ENCODE measurements at places on chromosomes 2 and 18. TPM values are rescaled to one million over a fixed set of nuclear protein-coding genes. Genes with fewer than 3 reads are reported as not detected.
A peak's percentile ranks its signal among the peaks of the same experiment; 100 is the strongest.

- no peaks in the 10 kb centered on the region for H3K4me1 ChIP-seq
- no peaks in the 10 kb centered on the region for H3K36me3 ChIP-seq
- no peak overlapping the region for H3K4me3 ChIP-seq
Observed at GRCh38 chr2:205627085-205627484, 55.2 kb upstream of the NRP2 start.

- H3K4me3 ChIP-seq = no peak overlapping the region
- H3K27ac ChIP-seq = no peak overlapping the region
- peaks cover 2% of the 10 kb centered on the region for H3K4me1 ChIP-seq
Observed at GRCh38 chr2:7792031-7792651, 874.9 kb downstream of the RNF144A start.

GRCh38 chr2:43129676-43130547 lies 96.5 kb downstream of the ZFP36L2 start:
- peak overlapping the region; percentile 59 for H3K4me3 ChIP-seq
- peaks cover 93% of the 10 kb centered on the region for H3K4me1 ChIP-seq
- DNase-seq = peak; percentile 40
- H3K27ac ChIP-seq = peak overlapping the region; percentile 100

- no peak for DNase-seq
- H3K4me1 ChIP-seq = peaks cover 8% of the 10 kb centered on the region
- H3K27ac ChIP-seq = no peak overlapping the region
- no peaks in the 10 kb centered on the region for H3K27me3 ChIP-seq
- H3K4me3 ChIP-seq = no peak overlapping the region
Observed at GRCh38 chr2:19887510-19887909, 14.3 kb downstream of the TTC32 start.

DNA sequence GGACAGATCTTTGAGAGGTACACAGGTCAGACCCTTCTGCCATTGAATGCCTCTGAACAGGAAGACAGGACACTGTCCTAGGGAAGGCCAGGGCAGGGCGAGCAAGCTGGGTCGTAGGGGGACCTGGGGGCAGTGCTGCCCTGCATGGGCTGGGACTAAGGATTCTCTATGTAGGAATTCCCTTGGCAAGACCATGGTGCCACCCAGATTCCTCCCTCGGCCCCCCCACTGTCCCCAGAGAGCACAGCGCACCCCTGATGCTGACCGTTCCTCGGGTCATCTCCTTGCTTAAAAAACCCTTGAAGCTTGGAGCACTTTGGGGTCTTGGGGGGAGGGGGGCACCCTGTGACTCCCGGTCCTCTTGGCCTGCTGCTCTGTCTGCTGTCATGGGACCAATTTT lies 195.1 kb downstream of the SEPTIN10 start:
- H3K27ac ChIP-seq = no peak overlapping the region
- H3K4me3 ChIP-seq = no peak overlapping the region
- no peak for DNase-seq
- no peaks in the 10 kb centered on the region for H3K4me1 ChIP-seq
- H3K36me3 ChIP-seq = no peaks in the 10 kb centered on the region
- H3K27me3 ChIP-seq = peaks cover 2% of the 10 kb centered on the region

- no peaks in the 10 kb centered on the region for H3K36me3 ChIP-seq
- no peak overlapping the region for H3K4me3 ChIP-seq
- no peaks in the 10 kb centered on the region for H3K27me3 ChIP-seq
- H3K4me1 ChIP-seq = no peaks in the 10 kb centered on the region
- no peak overlapping the region for H3K27ac ChIP-seq
Observed at GRCh38 chr2:188889187-188889586, 85.0 kb upstream of the COL3A1 start.

- H3K27me3 ChIP-seq = no peaks in the 10 kb centered on the region
- H3K27ac ChIP-seq = no peak overlapping the region
- DNase-seq = no peak
- no peaks in the 10 kb centered on the region for H3K36me3 ChIP-seq
Observed at GRCh38 chr18:14086458-14087231, 45.6 kb downstream of the ZNF519 start.

DNA sequence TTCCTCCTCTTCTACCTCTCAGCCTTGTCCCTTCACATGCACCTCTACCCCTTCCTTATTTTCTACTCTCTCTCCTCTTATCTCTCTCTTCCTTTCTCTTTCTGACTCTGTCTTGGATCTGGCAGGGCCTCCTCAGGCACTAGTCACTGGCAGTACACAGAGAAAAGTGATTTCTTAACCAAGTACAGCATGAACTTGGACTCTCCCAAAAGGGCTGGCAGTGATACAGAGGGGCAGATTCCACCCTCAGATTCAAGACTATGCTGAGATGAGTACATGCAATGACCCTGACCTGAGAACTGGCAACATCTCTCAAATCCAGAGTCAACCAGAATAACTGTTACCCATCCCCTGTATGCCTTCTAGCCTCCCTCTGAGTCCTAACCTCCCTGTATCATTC lies 4.3 kb downstream of the AOX1 start:
- H3K4me1 ChIP-seq = peaks cover 7% of the 10 kb centered on the region
- no peak for DNase-seq
- H3K36me3 ChIP-seq = no peaks in the 10 kb centered on the region
- H3K4me3 ChIP-seq = no peak overlapping the region

DNA sequence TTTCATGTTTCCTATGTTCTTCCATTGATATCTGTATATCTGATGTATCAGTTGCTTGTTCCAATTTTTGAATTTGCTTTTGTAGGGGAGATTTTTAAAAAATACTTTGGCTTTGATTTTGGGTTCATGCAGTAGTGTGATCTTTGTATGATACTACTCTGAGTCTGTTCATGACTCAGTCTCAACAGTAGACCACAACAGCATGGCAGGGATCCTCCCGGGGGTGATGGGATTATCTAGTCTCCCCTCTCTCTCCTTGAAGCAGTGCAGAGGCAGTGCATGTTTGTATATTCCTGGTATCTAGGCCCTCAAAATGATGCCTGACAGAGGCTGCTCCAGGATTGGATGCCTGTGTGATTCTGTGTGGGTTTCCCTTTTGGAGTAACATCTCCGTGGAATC lies 55.3 kb downstream of the G6PC2 start:
- no peak overlapping the region for H3K4me3 ChIP-seq
- peaks cover 26% of the 10 kb centered on the region for H3K27me3 ChIP-seq
- H3K4me1 ChIP-seq = peaks cover 4% of the 10 kb centered on the region
- H3K36me3 ChIP-seq = no peaks in the 10 kb centered on the region
- H3K27ac ChIP-seq = no peak overlapping the region

DNA sequence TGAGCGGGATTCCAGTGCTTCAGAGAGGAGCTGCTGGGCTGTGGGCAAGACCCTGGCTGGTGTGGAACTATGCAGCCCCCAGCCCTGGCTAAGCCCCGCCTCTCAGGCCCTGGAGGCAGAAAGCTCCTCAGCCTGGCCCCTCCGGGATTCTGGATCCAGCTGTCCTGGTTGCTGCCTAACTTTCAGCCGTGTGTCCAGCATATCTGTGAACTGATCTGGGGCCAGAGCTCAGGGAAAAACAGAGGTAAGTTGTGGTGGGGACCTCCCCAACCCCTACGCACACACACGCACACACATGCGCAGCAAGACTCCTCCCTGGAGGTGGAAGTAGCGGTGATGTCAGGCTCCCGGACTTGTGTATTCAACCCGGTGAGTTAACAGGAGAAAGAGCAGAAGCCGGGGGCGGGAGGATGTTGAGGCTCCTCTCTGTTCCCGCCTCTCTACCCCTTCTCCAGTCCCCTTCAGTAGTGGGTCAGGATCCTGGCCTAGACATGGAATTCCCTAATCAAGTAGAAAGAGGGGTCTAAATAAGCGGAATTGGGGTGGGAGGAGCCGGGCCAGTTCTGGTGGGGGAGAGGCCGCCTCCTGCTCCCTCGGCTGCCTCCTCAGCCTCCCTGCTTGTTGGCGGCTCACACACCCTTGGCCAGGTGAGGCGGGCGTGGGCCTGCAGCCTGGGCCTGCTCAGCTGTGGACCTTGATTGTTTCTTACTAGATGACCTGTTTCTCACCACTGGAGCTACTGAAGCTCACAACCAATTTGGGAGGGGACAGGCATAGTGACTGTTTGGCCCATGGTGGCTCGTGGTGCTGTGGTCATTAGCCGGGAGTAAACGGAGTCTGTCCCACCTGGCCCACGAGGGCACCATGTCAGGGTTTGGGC lies 33.4 kb downstream of the SIX2 start:
- no peaks in the 10 kb centered on the region for H3K4me1 ChIP-seq
- no peak overlapping the region for H3K4me3 ChIP-seq
- no peaks in the 10 kb centered on the region for H3K36me3 ChIP-seq

SLC4A3 gene
- not detected for total RNA-seq

DNA sequence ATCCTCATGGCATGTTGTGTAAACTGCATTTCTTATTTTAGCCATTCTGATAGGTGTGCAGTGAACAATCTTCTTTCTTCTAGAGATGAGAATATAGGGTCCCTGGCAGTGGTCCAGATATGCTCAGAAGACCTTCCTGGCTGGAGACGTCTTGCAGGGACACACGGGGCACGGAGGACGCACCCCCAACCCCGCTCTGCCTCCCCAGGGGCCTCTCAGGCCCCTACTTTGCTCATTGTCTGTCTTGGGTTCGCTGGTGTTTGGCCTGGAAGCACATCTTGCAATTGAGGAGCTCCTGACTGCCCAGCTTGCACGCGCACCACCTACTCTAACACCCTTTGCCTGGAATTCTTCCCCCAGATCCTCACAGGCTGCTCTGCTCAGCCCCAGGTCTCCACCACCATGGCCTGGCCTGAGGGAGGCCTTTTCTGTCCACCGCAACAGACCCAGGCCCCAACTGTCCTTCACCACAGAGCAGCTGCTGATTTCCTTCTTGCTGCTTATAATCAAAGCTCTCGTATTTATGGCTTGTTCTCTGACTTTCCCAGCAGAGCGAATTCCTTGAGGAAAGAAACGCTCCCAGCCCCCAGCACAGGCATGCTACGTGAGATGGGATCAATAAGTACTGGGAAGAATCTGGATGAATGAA lies 295.9 kb upstream of the HDAC4 start:
- no peak overlapping the region for H3K4me3 ChIP-seq
- no peaks in the 10 kb centered on the region for H3K4me1 ChIP-seq
- DNase-seq = no peak
- H3K36me3 ChIP-seq = no peaks in the 10 kb centered on the region
- H3K27ac ChIP-seq = no peak overlapping the region

GRCh38 chr2:64881037-64881492 lies 108.1 kb upstream of the SLC1A4 start:
- no peak overlapping the region for H3K4me3 ChIP-seq
- peaks cover 9% of the 10 kb centered on the region for H3K4me1 ChIP-seq
- no peak for DNase-seq
- H3K36me3 ChIP-seq = no peaks in the 10 kb centered on the region
- H3K27me3 ChIP-seq = peaks cover 12% of the 10 kb centered on the region

- H3K4me1 ChIP-seq = no peaks in the 10 kb centered on the region
- H3K27ac ChIP-seq = no peak overlapping the region
- no peak for DNase-seq
- H3K36me3 ChIP-seq = no peaks in the 10 kb centered on the region
- H3K27me3 ChIP-seq = no peaks in the 10 kb centered on the region
- H3K4me3 ChIP-seq = no peak overlapping the region
Observed at GRCh38 chr18:51137891-51138290, 59.6 kb downstream of the MEX3C start.

- H3K27ac ChIP-seq = peak overlapping the region; percentile 37
- H3K36me3 ChIP-seq = peaks cover 12% of the 10 kb centered on the region
- no peak for DNase-seq
Observed at GRCh38 chr2:230582851-230583283, 129.8 kb upstream of the CAB39 start.

- H3K4me1 ChIP-seq = peaks cover 60% of the 10 kb centered on the region
- H3K36me3 ChIP-seq = peaks cover 69% of the 10 kb centered on the region
- DNase-seq = no peak
- peak overlapping the region; percentile 93 for H3K27ac ChIP-seq
- H3K4me3 ChIP-seq = peak overlapping the region; percentile 95
Observed at GRCh38 chr2:224946895-224947294, 95.4 kb downstream of the DOCK10 start.

ARHGEF33 gene
- 0.08 TPM for total RNA-seq

GRCh38 chr2:160532388-160532787 lies 38.8 kb upstream of the RBMS1 start:
- no peaks in the 10 kb centered on the region for H3K27me3 ChIP-seq
- H3K4me3 ChIP-seq = no peak overlapping the region
- no peaks in the 10 kb centered on the region for H3K36me3 ChIP-seq
- H3K27ac ChIP-seq = no peak overlapping the region
- DNase-seq = no peak
- H3K4me1 ChIP-seq = no peaks in the 10 kb centered on the region

GRCh38 chr2:128783193-128783671 lies 464.6 kb upstream of the HS6ST1 start:
- H3K4me1 ChIP-seq = no peaks in the 10 kb centered on the region
- H3K27ac ChIP-seq = no peak overlapping the region
- H3K36me3 ChIP-seq = no peaks in the 10 kb centered on the region
- DNase-seq = no peak

ACVR2A gene
- total RNA-seq = 1.7 TPM

ESPNL gene
- total RNA-seq = 0.13 TPM

- no peak overlapping the region for H3K4me3 ChIP-seq
- peaks cover 61% of the 10 kb centered on the region for H3K36me3 ChIP-seq
- no peak for DNase-seq
- H3K27ac ChIP-seq = no peak overlapping the region
- H3K27me3 ChIP-seq = no peaks in the 10 kb centered on the region
Observed at GRCh38 chr18:12811191-12811950, 72.7 kb downstream of the PTPN2 start.

DYNAP gene
- not detected for total RNA-seq

DNA sequence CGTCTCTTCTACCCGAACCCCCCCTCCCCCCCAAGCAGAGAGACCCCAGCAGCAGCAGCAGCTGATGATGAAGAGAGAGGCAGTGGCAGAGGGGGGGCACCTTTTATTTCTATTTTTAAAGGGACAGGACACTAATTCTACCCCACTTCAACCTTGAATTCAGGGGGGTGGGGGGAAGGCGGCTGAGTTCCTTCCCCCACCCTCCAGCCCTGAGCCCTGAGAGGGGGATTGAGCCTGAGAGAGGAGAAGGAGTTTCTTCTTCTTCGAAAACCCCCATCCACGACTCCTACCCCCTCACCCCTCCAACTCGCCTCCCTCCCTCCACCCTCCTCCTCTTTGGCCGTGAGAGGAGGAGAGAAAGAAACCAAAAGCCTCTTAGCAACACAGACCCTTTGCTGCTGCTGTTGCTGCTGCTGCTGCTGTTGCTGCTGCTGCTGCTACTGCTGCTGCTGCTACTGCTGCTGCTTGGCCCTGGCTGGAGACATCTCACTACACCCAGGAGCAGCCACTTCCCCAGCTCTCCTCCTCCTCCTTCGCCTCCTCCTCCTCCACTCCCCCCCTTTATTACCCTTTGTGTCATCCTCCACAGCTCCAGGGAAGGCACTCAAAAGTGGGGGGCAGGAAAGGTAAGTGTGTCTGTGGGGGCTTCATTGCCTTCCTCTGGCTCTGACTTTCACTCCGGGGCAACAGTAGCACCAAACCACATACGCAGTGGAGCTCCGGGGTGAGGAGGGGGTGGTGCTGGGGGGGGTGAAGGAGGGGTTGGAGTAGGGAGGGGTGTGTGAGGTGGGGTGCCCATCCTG lies at the start of gene MBD5:
Gene MBD5, plus strand, starts transcription at position 33 of the 803 bp plus-strand sequence.
- H3K4me1 ChIP-seq = peaks cover 47% of the 10 kb centered on the region
- DNase-seq = peak; percentile 74
- peaks cover 6% of the 10 kb centered on the region for H3K36me3 ChIP-seq
- H3K4me3 ChIP-seq = peak within 1 kb of the TSS; percentile 99

RGPD3 gene
- 0.24 TPM for total RNA-seq

Measured in activated CD8-positive, alpha-beta T cell treated with anti-CD3 and anti-CD28 coated beads, Interleukin-2, amount 10 ng/mL, durations not matched to agents 7 days and 5 days (primary cell).